ENCODE measurements at places on chromosomes 16 and 17.

DNA sequence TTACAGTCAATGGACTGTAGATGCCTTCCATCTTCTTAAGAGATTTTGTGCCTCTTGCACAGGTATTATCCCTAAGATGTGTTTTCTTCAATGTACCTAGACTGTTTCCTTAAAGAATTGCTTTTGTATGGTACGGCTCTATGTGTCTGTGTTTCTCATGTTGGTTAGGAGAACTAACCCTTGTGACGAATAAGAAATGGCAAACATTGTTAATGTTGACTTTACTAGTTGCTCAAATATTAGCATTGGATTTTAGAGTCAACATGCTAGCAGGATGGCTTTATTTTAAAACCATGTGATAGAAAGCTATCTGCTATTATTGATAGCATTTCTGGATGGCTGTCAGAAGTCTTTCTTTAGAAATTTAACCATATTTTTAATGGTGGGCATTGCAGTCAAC, 34.5 kb downstream of the WWOX start:
- DNase-seq, result no peak

DNA sequence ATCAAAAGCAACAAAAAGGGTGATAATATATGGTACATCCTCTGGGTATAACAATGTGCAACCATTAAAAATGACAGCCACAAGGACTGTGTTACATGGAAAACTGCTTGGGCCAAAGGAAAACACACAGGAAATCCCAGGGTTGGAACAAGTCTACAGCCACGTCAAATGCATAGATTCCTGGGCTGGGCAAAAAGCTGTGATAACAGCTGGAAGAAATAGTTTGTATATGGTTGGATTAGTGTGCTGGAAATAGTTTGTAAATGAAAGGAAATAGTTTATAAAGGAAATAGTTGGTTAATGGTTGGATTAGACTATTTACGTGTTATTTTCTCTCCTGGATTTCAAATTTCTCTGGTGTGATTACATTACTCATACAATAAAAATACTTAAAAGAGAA, 2.6 kb downstream of the HSD17B2 start:
- no peak for DNase-seq

GRCh38 chr16:19136549-19137196, 22.9 kb downstream of the ITPRIPL2 start:
- no peak for DNase-seq

DNA sequence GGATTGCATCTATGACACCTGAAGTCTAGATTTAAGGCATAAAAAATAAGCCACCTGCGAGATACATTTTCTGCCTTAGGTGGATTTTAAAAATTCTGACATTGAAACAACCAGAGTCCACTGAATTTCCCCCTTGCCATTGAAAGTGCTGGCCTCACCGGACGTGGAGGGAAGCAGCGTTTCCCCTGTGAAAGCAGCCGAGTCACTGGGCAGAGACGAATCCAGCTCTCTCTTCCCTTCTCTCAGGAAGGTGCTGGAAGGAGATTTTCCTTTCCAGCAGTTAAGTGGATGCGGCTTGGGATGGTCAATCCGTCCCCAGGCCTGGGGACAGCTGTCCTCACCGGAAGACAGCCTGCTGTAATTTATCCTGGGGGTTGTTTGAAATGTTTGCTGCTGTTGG, 270.9 kb upstream of the FOXF1 start:
- DNase-seq, result no peak

GRCh38 chr17:46785696-46786095, 32.8 kb downstream of the WNT3 start:
- DNase-seq, result no peak

DNA sequence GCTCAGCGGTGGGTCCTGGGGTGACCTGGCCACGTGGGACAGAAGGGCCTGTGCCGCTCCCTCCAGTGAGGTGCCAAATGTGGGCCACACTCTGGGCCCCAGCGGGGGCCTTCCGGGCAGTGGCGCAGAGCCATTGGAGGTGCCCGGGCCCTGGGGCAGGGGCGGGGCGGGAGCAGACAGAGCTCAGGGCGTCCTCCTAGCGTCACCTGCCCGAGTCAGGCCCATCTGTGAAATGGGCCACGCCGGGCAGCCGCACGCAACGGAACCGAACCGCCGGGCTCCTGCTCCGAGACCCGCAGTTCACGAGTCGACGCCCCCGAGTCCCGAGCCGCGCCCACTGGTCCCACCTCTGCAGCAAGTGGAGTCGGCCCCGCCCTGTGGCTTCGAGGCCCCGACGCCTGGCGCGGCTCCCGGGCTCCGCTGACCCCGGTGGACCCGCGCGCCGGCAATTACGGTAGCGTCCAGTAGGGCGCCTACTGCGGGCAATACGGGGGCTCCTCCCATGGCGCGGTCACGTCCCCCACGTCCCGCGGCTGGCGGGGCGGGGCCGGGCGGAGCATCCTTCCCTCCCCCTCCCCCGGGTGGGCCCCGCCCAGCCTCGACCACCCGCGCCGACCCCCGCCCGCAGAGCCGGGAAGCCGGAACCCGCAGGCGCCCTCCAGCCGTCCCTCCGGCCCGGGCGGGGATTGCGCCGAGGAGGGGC, 1.9 kb downstream of the SLC16A3 start:
- no peak for DNase-seq

- no peak for DNase-seq
Observed at GRCh38 chr17:67227488-67227887, 17.5 kb downstream of the HELZ start.

DNA sequence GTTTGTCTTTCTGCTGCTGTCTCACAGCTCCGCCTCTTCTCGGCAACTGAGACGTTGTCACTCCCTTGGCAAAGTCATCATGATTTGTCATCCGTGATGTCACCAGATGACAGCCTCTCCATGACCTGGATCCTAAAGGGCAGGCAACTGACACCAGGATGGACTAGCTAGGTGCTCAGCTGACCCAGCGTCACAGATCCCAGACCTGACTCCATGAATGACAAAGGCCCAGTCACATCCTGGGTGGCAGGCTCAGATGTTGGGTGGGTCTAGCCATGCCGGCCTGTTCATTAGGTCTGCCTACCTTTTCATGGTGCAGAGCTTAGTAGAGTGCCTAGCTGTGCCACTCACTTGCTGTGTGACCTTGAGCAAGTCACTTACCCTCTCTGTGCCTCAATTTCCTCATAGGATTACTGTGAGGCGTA, 3.8 kb upstream of the TMEM238L start:
- DNase-seq, result no peak

DNA sequence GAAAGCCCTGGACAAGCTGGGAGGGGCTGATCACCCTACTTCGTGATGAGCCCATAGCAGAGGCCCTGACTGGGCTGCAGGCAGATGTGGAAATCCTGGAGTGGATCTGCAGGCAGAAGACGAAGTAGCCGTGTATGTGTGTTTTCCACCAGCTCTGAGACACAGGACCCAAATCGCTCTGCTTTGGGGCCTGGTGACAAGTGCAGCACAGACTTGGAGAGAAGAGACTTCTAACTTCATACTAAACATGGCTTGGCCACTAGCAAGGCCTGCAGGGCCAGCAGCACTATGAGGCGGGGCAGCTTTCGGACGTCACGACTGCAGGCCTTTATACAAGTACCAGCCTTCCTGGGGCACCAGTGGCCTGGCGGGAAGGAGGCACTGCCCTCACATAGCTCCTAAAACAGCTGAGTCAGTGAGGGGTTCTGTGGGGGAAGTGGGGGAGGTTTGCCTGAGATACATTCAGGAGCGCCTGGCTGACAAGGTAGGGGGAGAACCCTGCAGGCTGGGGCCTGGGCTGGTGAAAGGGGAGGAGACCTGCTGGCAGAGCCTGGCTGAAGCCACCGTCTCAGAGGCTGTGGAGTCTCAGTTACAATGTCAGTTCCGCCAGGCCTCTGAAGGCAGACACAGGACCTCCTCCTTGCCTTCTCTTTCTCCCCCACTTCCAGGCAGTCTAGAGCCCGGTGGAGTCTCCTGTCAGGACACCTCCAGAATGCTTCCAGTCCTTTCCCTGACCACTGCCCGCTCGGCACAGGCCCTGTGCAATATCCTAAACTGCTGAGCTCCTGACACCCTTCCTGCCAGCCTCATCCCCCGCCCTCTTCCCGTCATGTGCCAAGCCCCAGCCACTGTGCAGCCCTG, 73.4 kb downstream of the WSB1 start:
- no peak for DNase-seq

DNA sequence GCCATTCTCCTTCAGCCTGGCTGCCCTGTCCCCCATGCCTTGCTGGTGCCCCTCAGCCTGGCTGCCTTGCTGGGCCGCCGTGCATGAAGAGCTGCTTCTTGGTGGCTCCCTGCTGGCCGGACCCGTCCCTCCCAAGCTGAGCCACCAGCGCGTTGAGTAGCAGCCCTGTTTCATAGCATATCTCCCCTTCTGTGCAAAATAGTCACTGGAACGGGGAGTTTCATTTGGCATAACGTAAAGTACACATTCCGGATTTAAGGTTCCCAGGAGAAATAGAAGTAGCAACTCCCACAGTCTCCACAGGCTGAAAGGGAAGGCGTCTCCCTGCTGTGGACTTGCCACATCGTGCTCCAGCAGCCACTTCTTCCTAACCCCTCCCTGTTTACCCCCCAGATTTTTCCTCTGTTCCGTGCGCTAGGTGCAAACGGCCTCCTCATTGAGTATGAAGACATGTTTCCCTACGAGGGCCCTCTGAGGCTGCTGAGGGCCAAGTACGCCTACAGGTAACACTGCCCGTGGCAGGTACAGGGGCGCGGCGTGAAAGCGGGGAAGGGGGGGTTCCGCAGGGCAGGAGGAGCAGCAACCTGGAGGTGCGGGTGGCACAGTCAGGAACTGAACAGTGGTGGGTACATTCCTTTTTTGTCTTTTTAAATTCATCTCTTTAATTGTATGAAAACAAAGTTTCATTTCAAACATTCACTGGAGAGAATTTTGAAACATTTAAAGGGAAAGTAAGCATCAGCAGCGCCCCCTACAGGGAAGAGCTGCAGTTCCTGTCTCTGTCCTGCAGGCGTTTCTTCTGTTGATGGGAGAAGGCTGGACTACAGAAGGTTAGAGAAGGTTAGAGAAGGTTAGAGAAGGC, 5.8 kb upstream of the OGFOD3 start:
- peak; percentile 19 for DNase-seq

- DNase-seq, result no peak
Observed at GRCh38 chr17:15890279-15890892, 54.5 kb upstream of the ADORA2B start.

DNA sequence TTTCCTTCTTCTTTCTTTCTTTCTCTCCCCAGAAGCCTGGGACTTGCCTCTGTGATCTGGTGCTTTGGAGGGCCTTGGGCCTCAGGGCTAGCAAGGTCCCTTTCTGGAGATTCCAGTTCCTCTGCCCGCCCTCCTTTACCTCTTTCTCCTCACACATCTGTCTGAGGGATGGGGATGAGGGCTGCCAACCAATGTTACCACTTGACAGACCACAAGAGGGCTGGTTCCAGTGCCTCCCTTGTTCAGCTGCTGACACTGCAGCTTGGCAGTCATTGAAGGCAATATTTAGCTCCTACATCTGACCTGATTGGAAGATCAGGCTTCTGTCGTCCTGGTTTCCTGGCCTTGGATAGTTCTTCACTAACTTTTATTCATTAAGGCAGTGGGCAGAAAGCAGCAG, 3.6 kb upstream of the ZNF652 start:
- DNase-seq, result no peak

- DNase-seq, result no peak
Observed at GRCh38 chr16:13291591-13292333, 390.4 kb downstream of the SHISA9 start.

DNA sequence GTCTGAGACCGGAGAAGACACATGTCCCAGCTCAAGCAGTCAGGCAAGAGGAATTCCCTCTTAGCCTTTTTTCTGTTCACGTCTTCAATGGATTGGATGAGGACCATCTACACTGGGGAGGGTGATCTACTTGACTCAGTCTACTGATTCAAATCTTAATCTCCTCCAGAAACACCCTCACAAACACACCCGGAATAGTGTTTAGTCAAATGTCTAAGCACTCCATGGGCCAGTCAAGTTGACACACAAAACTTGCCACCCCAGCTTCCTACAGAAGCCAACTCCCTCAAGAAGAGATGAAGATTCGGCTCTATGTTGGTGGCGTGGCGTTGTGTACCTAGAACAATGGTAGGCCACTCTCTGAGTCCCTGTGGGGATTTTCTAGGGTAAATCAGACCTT, 22.5 kb upstream of the NKD1 start:
- no peak for DNase-seq

DNA sequence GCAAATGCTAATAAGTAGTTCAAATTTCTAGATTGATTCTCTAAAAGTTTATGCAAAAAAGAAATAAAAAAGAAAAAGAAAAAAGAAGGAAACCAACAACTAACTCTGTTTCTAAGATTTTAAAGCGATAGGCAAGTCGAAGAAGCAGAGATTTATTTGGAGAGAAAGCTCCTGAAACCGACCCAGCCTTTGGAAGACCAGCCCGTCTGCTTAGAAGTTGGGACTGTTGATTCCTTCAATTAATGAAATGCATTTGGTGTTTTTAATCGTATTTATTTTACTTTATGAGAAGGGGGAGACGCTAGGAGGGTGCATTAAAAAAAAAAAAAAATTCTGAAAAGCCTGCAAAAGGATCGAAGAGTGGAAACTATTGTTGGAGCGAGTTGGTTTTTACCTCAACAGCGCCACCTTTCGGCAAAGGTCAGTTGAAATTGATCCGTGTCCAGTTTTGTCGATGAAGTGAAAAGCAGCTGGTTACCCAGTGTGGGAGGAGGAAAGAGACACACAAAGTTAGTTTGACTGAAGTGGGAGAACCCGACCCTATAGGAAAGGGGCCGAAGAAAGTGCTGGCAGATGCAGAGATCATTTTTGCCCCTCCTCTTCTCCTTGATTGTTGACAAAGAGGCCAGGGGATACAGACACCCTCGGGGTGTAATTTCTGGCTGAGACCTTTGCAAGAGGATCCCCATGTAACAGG, 1.5 kb upstream of the MAF start:
- DNase-seq, result peak; percentile 64

GRCh38 chr16:16033208-16033717, 83.8 kb downstream of the ABCC1 start:
- no peak for DNase-seq

DNA sequence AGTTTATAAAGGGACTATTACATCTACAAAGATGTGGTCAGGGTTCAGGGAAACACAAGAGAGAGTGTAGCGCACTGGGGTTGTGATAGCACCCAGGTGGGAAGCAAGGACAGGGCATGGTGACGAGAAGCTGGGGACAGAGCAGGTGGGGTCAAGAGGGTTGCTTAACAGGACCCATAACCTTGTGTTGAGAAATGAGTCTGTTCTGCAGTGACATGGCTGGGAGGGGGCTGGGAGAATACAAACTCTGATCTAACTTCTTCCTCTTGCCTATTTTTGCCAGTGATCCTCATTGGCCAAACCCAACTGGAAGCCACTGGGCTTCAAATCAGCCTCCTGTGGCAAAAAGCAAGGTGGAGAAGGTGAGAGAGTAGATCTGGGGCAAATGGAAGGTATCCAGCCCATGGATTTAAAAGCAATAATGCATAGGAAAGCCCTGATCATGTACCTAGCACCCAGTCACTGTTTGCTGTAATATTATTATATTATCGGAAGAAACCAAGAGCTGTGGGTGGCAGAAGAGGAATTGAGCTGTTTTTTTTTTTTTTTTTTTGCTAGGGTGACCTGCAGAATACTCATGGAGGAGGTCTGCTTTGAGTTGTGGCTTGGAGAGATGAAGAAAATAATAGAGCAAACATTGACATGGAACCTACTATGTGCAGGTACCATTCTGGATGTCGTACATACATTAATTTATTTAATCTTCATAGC, 76.9 kb upstream of the ZFHX3 start:
- no peak for DNase-seq
